Panc1 (cell line): ENCODE measurements at places on chromosomes 11 and 22. TPM values are rescaled to one million over a fixed set of nuclear protein-coding genes. Genes with fewer than 3 reads are reported as not detected.

DNA sequence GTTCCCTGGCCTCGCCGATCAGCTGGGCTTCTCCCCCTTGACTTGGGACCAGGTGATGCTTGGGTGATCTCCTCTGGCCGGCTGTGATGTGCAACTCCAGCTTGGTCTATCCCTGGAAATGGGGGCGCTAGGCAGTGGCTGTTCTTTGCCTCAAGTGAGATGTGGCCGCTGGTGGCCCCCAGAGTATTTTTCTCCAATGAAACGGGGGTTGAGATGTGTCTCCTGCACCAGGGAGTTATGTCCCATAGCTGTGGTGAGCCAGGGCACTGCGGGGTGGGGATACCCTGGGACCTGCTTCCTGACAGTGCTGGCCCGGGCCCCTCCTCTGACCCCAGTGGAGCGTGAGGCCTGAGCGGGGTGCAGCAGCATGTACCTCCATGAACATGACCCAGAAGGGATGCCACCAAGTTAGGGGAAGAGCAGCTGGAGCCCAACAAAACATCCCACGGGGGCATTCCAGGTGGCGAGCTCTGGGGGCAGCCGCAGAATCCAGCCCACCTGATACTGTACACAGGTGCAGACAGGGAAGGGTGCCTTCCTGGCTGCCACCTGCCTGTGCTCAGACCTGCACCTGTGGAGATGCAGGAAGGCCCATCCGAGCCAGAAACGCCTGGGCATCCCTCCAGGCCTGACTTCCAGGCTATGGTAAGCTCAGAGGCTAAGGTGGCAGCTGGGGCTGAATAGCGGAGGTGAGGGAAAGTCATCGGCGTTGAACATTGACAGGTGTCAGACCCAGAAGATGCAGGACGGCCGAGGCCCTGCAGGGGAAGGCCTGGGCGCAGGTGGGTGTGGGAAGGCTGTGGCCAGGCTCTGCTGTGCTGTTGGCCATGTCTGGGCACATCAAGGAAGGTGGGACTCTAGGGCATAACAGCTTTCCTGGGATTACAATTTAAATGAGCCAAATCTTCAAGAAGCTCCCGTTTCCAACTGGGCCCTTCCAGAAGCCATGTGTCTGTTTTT is 97.3 kb downstream of the CTTN start:
- no peak for DNase-seq

MIOX gene
- 0.23 TPM for total RNA-seq

DNA sequence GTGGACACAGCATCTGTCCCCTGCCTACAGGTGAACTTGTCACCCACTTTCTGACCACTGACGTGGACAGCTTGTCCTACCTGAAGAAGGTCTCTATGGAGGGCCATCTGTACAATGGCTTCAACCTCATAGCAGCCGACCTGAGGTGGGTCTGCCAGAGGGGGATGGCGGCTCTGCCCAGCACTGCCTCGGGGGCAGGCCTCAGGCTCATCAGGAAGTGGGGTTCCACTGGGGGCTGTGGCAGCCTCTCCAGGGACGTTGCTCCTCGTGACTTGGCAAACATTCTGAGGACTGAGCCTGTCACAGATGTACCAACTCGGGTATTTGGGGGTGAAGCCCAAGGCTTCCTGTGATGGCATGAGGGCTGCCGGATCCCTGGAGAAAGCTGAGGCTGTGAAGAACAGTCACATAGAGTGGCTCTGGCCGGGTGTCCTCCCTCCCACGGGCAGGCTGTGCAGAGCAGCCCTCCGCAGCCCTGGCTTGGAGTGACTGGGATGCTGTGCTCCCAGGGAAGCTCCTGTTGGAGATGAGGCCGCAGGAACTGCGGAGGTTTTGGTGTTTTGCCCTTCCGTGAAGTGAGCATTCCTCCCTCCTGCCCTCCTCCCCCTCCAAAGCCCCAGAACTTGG is 26.5 kb upstream of the DGCR8 start:
- no peak for DNase-seq

TRIM66 gene
- total RNA-seq, result 30.4 TPM

- DNase-seq, result no peak
These were observed 236.1 kb downstream of the KCNA4 start for GRCh38 chr11:29780756-29781155.

DNA sequence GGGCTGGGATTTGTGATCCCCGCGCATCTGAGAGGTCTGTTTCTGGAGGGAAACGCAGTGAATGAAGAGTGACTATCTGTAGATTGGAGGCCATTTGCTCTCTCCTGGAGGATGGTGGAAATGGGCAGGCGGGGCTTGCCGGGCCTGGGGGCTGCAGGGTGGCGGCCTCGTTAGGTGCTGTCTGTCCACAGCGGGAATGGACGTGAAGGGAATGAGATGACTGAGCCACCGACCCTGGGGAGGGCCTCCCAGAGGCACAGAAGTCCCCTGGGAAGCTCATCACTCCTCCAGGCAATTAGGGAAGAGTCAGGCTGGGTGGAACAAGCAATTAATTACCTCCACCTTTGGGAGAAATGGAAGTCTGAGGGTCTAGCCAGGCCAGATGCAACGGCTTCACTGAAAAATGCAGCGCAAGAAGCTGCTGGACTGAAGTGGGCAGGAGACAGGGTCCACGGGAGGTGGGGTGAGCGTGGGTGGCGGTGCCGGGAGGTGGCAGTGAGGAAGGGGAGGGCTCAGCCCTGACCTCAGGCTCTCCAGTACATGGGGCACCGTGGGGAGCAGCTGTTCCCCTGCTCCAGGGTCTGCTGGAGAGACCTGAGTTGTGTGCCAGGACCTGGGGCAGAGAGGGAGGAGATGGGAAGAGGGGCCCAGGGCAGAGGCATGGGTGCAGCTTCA is 524.5 kb downstream of the BRD1 start:
- no peak for DNase-seq

YPEL4 gene
- not detected for total RNA-seq

GRCh38 chr11:16817351-16817750 is 78.9 kb downstream of the C11orf58 start:
- no peak for DNase-seq

- DNase-seq, result no peak
These were observed 9.2 kb downstream of the TAB1 start for GRCh38 chr22:39408807-39409206.

FLRT1 gene
- 0.51 TPM for total RNA-seq

DNA sequence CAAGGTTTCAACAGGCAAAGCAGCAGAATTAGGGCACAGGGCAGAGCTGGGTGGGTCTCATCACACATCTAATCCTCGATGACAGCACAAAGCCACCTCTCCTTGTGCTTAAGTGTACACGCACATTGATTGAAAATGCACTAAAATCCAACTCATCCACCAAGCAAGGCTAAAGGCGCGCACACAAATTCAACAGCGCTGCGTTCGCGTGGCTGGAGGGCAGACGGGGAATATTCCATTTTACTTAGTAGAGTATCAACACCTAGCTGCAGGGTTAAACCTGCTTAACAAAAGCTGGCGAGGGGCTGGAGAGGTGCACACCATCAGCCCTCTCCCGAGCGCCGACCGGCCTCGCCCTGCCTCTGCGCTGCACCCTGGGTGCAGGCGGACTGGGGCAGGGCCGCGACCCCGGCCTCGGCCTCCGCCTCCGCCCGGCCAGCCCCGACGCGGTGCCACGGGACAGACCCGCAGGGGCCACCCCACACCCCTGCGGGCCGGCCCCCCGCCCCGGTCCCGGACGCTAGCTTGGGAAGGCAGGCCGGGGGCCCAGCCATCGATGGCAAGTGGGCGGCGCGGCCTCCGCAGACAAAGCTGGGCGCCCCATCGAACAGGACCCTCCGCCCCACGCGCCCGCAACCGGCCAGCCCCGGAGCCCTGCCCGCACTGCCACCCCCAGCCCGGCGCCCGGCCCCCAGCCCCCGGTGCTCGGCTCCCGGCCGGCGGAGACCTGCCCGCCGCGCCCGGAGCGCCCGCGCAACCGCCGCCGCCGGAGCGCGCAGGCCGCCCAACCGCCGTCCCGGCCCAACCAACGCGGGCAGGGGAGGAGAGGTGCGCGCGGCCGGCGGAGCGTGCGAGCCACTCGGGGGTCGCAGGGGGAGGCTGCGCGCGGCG is 929 bp downstream of the PRDM10 start:
- no peak for DNase-seq

GRCh38 chr11:18706330-18707243 is 8.0 kb downstream of the TMEM86A start:
- no peak for DNase-seq

GRCh38 chr11:61587951-61588727 is 7.3 kb upstream of the SYT7 start:
- no peak for DNase-seq

- no peak for DNase-seq
These were observed 377.2 kb downstream of the CTTN start for GRCh38 chr11:70775386-70776075.

LTBP3 gene
- 133 TPM for total RNA-seq

DNA sequence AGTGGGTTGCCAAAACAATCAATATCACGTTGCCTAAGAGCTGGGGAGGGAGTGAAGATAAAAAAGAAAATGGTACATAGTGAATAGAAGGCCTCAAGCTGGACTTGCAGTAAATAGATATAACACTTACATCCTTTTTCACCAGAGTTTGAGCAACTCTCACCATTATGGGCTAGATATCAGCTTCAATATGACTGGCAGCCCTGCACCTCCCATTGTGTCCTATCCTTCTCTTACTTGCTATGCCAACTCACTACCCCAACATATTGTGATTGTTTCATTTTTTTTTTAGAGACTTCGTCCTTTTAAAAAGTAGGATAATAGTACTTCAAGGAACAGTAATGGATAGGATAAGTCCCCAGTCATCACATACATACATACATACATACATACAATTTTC is 7.4 kb downstream of the HBG1 start:
- DNase-seq, result no peak

DNA sequence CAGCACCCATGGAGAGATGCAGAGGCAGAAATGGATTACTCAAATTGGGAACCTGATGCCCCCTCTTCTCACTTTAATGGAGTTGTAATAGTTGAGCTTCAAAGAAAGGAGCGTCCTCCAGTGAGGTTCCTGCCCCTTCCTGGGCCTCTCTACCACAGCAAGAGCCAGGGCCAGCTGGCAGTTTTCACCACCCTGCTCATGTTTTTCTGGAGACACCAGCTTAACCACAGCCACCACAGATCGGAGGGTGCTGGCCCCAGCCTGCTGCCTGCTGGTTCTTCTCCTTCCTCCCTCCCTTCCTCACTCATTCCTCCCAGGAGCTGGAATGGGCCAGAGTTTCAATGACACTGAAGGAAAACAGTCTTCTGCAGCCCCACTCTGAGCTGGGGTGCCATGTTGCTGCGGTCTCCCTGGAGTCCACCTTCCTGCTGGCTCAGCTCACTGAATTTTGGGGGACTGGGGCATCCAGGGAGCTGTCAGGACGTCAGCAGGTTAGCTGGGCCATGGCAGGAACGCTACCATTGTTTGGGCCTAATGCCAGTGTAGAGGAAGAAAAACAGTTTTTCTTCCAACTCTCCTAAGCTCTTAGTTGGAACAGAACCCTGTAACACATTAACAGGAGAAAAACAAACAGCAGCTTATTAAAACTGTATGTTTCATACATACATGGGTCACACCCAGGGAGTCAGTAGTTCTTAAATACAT is 57.7 kb downstream of the TRAF6 start:
- DNase-seq, result no peak

GRCh38 chr11:125091247-125091876 is 20.1 kb downstream of the TMEM218 start:
- DNase-seq, result peak; percentile 36

DMC1 gene
- 3.2 TPM for total RNA-seq

- no peak for DNase-seq
These were observed 8.8 kb downstream of the BMAL1 start for GRCh38 chr11:13286279-13286821.
